ENCODE measurements at places on chromosomes 1 and 21.

GRCh38 chr1:155864393-155864792 is 5.0 kb downstream of the SYT11 start:
- DNase-seq, result no peak

DNA sequence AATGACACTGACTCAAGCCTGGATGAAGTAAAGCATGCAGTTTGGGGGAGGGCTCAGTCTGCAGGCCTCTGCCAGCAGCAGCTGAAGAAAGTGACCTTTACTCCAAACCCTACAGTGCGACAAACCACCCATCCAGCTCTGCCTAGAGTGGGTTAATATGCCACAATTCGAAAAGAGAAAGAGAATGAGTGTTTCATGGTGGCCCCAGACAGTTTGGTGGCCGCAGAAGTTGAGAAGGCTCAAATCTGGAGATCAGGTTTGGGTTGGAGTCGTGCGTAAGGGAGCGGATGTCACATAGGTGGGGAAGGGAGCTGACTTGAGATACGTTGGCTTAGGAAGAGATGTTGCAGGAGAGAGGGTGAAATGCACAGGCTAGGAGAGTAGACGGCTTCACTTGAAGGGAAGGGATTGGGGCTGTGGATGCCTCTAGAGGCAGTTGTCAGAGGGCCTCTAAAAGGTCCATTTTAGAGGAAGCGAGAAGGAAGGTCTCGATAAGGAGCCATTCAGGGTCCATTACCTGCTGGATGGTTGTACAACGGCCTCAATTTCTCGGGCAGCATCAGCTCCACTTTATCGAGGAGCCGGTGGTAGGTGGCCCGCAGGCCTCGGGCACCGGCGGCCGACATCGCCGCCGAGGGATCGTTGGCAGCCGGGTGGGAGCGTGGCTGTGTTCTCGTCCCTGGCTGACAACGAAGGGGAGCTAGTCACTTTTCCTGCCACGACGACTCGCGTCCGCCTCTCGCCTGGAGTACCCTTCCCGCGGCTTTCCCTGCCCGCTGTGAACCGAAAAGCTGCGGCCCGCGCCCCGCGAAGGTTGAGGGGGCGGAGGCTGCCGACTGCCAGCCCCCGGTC is 1.0 kb upstream of the DCAF6 start:
- peak; percentile 23 for DNase-seq

DNA sequence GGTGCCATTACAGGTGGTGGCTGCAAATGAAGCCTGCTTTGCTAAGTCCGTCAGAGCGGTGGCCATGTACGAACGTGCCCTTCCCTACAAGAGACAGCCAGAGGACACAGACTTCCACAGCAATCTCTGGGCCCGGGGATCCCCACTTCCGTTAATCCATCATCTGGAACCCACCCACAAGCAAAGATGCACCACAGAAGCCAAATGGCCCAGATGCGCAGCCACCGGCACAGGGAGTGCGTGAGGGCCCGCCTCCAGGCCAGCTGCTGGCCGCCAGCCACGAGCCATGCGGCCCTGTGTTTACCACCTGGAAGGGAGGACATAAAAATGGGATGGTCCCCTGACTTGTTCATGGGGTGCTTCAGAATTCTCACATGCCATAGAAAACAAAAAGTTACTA is 22.1 kb downstream of the MRAP start:
- DNase-seq, result no peak

GRCh38 chr1:44723064-44723463 is 7.9 kb downstream of the RNU5D-1 start:
- no peak for DNase-seq

DNA sequence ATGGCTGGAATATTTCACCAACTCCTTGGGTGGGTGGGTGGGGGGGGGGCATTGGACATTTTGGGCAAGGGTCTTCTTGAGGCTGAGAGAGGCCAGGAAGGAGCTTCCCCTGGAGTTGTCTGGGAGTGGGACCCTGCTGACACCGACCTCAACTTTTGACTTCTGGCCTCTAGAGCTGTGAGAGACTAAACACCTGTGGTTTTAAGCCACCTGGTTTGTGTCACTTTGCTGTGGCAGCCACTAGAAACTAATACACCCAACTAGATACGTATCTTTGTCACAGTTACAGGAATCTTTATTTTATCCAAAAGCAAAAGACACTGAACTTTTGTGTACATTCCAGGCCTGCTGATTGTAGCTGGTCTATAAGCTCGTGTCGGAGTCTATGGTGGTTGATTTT is 9.9 kb upstream of the RIPK4 start:
- DNase-seq, result no peak

GRCh38 chr1:111769517-111770146 is 13.9 kb downstream of the DDX20 start:
- peak; percentile 61 for DNase-seq

DNA sequence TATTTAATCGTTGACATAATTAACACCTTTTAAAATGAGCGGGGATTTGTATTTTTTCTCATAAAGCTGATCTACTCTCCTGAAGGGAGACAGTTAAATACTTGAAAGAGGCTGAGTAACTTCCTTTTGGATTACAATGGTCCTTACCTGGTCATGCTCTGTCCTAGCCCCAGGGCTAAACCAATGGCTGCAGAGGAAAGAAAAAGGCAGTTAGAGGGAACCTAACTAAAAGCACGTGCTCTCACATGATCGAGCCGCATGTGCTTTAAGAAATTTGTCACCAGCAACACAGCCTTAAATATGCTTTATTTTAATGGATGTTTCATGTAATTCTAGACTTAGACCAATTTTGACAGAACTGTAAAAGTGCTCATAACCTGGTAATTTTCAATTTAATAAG is 132.7 kb downstream of the GPATCH2 start:
- no peak for DNase-seq

Measured in globus pallidus (tissue), 1 donor.